ENCODE measurements at places on chromosomes 5 and 9. TPM values are rescaled to one million over a fixed set of nuclear protein-coding genes. Genes with fewer than 3 reads are reported as not detected.

The FBP2 gene
- not detected for total RNA-seq

The GPR107 gene
- 45.2 TPM for total RNA-seq

The FOXB2 gene
- not detected for total RNA-seq

The ITK gene
- 0.52 TPM for total RNA-seq

The SHC3 gene
- 95.8 TPM for total RNA-seq

The PCDHGB7 gene
- 18.9 TPM for total RNA-seq

The DNM1 gene
- 908 TPM for total RNA-seq

The EIF4EBP3 gene
- 5.5 TPM for total RNA-seq

The SLC25A2 gene
- total RNA-seq = not detected

The PLPP7 gene
- total RNA-seq = 29.2 TPM

The LRRC14B gene
- 0.54 TPM for total RNA-seq

The DPYSL3 gene
- 86.2 TPM for total RNA-seq

All from dorsolateral prefrontal cortex (tissue), 122 donors.